SK-MEL-5 (cell line): ENCODE measurements at places on chromosomes 2 and 18.

DNA sequence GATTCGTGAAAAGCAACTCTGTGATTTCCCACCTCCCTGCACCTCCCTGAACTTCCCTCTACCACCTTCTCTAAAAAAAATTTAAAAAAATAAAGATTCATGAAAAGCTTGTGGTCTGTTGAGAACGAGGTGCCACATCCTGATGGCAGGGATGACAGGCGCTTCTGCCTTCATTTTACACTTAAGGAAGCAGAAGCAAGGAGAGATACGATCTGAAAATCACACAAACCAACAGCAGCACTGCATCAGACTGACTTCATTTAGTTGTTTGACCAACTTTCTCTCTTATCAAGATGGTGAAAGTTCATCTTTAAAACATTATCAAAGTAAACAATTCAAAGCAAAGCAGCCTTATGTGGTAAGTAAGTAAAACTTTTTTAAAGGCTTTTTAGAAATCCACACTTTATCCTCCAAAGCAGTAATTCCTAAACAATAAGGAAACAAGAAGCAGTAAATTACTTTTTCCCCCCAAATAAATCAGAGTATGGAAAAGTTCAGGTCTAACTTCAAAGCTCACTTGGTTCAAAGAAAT is 15.5 kb downstream of the WDFY1 start:
- DNase-seq, result no peak

GRCh38 chr18:12990641-12990966 is 558 bp upstream of the CEP192 start:
- no peak for DNase-seq

GRCh38 chr2:229210641-229211040 is 60.4 kb downstream of the PID1 start:
- DNase-seq, result no peak

- no peak for DNase-seq
Measured at GRCh38 chr18:64202210-64202836, 53.4 kb upstream of the LINC00305 start.

GRCh38 chr2:6937582-6937981 is 20.4 kb downstream of the RNF144A start:
- no peak for DNase-seq

- DNase-seq, result no peak
Measured at GRCh38 chr18:24561369-24561965, 101.0 kb downstream of the HRH4 start.

DNA sequence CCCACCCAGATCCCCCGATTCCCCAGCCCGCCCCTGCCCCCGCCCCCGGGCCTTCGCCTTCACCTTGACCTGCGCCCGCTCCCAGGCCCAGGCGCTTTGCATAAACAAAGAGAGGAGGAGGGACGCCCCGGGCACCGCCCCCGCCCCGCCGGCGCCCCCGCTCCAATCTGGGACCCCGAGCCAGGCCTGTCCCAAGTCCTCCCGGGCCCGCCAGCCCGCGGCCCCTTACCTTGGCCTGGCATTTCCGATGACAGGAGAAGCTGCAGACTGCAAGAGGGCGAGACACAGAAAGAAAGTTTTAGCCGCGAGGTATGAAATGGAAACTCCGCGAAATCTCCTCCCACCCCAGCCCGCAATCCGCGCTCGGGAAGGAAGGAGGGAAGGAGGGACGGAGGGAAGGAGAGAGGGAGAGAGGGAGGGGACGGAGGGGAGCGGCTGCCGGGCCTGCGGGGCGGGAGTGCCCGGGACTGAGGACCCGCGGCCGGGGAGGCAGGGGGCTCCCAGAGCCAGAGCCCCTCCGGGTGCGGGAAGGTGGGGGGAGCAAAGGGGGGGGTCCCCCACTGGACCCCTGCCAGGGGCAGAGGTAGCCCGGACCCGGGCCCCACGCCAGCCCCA is 24.2 kb downstream of the TNS1 start:
- DNase-seq, result no peak

- DNase-seq, result no peak
Measured at GRCh38 chr18:77130229-77131099, 2.1 kb downstream of the MBP start.

GRCh38 chr2:133561045-133561852 is 7.0 kb downstream of the NCKAP5 start:
- peak; percentile 66 for DNase-seq
